GM04503 (cell line): ENCODE measurements at places on chromosomes 7 and 10.

- no peak for DNase-seq
Observed at GRCh38 chr10:85213493-85213892, 885.1 kb downstream of the CCSER2 start.

DNA sequence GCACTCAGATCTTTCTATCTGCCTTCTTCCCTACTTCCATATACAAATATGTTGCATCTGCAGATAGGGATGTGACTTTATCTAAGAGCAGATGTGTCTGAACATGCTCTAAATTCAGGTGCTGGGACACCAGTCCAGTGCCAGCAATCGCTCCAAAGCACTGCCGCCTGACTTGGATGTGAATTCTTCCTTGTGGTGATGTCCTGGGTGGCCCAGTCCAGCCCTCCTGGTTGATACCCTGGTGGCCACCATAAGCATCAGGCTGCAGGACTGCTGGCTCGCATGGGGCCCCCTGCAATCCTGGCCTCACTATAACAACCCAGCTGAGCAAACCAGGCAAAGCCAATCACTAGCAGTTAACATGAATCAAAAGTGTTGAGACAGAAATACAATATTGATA is 149.2 kb upstream of the PDE1C start:
- DNase-seq = no peak

- DNase-seq = peak; percentile 27
Observed at GRCh38 chr10:43188702-43189101, 50.5 kb downstream of the CSGALNACT2 start.

- DNase-seq = no peak
Observed at GRCh38 chr7:55127622-55128081, 108.8 kb downstream of the EGFR start.

DNA sequence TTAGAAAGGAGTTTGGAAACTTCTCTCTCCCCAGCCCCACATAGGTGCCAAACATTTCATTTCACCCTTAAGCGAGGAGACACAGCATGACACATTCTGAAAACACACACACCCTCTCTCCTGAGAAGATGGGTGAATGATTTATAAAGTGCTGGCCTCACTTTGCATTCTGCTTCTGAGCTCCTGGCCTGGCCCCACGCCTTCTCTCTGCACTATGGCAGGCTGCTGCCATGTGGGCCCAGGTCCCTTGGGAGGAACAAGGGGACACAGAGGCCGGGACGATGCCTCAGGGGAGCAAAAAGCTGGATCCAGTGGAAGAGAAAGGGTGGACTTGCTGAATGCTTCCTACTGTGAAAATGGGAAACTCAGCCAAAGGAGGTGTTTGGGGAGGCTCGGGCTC is 56.0 kb downstream of the CPXM2 start:
- DNase-seq = no peak

GRCh38 chr10:9910446-9910845 is 1107.2 kb upstream of the CELF2 start:
- no peak for DNase-seq

DNA sequence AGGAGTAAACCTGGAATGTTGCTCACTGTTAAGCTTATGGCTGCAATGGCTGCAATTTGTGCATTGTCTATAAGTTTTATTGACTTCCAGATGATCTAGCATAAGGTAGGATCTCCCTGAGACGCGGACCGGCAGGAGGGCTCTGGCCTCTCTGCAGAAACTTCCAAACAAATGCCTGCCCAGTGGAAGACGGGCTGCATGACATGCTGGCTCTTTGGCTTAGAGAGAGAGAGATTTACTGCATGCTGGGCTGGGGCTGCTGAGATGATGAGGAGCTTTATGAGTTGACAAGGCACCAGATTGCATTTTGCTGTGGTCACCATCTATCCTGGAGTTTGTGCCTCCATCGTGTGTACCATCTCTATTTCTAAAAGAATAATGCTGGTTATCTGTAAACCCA is 193.2 kb downstream of the GALNT17 start:
- DNase-seq = no peak

- DNase-seq = no peak
Observed at GRCh38 chr7:99741441-99741795, 6.4 kb upstream of the CYP3A7 start.

DNA sequence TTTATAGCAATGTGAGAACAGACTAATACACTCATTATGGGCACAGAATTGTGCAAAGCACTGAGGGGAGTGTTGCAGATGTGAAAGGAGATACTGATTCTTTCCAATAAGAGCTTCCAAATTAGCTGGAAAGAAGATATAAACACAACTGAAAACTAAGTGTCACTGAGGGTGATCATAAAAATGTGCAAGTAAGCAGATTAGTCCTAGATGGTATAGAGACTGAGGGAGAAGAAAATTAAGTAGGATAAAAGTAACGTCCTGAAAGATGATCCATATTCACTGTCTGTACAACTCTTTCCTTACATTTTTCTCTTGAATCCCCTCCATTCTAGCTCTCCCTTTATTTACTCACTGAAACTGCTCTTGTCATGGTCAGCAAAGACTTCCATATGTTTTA is 11.2 kb upstream of the NXPH1 start:
- DNase-seq = no peak

DNA sequence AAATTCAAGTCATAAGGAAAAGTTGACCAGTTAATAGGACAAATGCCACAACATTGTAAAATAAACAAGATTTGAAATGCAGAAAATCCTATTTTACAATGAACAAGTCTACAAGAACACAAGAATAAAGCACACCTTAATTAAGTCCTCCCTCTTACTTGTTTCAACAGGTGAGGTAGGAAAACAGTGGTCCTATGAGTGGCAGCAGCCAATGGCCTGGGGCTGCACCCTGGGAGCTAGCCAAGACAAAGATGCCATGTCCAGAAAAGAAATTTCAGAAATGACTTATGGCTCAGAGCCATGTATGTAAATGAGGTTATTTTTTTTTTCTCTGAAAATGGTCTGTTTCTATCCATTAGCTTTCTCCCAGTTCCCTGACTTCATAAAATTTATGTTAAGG is 14.3 kb downstream of the KLLN start:
- DNase-seq = no peak

DNA sequence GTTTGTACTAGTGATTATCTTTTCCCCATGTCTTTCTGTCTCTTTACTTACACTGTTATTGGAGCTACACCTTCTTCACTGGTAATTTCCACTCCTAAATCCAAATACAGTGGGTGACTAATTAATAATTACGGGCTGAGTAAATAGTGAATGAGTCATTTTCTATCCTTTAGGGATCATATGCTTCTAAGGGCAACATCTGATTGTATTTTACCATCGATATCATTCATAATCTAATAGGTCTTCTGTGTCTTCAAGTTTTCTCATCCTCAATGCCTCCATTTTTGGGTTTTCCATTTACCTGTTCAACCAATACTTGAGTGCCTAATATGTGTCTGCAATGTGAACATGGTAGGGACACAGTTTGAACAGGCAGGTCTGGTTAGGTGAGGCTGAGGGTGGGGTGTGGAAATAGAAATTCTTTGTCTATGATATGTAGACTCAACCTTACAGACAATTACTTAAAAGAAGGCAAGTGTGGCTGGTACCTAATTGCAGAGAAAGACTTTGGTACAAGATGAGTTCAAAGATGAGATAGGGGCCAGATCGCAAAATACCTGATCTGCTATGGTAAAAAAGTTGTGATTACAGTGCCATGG is 5.9 kb upstream of the DHX32 start:
- DNase-seq = no peak

DNA sequence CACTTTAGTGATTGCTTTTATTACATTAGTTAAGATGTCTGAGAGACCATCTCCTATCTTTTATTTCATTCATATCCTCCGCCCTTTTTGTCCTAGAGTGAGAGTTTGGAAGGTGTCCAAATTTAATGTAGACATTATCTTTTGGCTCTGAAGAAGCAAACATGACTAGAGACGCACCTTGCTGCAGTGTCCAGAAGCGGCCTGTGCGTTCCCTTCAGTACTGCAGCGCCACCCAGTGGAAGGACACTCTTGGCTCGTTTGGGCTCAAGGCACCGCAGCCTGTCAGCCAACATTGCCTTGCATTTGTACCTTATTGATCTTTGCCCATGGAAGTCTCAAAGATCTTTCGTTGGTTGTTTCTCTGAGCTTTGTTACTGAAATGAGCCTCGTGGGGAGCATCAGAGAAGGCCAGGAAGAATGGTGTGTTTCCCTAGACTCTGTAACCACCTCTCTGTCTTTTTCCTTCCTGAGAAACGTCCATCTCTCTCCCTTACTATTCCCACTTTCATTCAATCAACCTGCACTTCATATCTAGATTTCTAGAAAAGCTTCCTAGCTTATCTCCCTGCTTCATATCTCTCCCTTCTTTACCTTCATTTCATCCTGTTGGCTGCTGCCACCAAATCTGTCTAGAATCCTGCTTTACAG is 10.4 kb upstream of the CLCN1 start:
- DNase-seq = no peak

DNA sequence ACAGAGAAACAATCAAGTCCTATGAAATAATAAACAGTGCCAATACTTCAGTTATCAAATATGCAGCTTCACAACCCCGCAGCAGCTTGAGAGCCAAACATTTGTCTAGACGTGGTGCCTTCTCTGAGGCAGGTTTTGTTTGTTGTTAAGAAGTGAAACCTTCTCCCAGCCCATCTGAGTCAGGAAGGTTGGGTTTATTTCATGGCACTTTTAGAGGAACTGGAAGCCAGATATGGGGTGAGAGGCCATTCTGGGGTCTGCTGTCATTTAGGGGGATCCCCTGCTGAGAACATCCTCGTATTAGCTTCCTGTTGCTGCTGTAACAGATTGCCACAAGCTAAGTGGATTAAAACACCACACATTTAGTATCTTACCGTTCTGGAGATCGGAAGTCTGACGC is 113.6 kb downstream of the GRK5 start:
- no peak for DNase-seq

DNA sequence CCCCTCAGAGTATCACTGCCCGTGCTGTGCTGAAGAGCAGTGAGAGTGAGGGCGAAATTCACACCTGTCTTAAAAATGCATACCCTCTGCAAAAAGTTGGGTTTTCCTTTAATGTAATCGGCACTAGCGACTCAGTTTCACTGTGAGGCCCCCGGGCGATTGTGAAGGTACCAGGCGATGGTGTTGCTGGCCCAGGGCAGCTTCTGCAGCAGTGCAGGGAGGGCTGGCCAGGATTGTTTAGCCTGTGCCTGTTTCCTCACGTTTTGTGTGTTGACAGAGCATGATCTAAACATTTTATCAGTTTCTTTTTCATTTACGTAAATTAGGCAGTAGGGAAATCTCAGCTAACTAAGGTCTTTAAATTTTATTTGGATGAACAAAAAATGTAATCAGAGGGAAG is 13.3 kb downstream of the ZNF862 start:
- DNase-seq = no peak

GRCh38 chr7:157041004-157041403 is 30.5 kb upstream of the MNX1 start:
- DNase-seq = no peak

- no peak for DNase-seq
Observed at GRCh38 chr7:76997381-76998284, 34.5 kb downstream of the SPDYE17 start.

DNA sequence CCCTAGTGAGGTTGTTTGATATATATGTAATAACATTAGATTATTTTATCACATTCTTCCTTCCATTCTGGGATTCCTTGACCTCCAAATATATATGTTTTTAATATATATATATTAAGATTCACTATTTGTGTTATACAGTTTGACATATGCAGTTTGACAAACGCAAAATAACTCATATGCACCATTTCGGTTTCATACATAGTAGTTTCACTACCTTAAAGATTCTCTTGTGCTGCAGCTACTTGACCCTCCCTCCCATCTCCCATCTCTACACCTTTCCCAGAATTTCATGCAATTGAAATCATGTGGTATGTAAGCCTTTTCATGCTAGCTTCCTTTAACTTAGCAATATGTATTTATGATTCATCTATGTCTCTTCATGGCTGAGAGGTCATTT is 1244.4 kb downstream of the SORCS3 start:
- no peak for DNase-seq

DNA sequence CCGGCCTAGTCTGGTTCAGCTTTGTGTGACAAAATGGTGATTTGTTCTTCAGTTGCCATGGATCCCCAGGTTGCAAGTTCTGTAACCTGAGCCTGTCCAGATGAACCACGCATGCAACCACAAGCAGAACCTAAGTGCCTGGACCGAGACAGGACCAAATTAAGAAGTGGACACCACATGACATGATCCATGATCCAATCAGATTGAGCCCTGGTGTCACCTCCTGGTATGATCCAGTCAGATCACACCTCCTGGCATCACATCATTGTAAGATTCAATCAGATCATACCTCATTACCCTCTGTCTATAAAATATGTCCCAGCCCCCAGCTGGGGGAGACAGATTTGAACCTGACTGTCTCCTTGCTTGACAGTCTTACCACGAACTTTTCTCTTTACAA is 70.0 kb downstream of the MALSU1 start:
- DNase-seq = no peak

- DNase-seq = peak; percentile 90
Observed at GRCh38 chr10:63666836-63667383, 145.7 kb downstream of the REEP3 start.

DNA sequence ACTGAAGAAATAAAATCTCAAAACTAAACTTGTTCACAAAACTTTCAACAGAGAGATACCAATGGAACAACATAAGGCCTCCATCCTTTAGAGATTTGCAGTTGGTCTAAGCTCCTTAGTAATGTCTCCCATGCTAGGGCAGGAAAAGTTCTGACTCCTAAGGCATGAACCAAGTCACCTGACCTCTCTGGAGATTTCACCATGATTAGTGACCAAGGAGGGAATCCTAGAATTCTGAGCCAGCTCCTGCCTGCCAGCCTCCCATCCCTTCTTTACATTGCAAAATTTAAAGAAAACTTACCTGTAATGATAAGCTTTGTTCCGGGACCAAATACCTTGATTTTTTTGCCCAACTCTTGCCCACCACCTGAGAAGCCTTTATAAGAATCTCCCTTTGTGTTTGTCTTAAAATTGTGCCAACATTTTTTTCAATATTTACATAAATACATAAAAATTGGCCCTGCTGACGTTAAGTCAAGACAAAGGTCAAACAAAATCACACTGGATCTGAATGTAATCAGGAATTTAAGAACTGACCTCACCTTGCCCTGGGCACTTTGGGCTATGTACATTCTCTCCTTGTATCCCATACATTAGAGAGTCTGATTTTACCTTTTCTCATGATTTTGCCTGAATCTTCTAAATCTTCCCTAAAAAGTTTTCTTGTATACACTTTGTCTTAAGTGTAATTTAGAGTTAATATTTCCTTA is at the start of gene TARP:
TARP (minus strand) TSS at position 351 of the 710 bp plus-strand sequence.
- DNase-seq = no peak

DNA sequence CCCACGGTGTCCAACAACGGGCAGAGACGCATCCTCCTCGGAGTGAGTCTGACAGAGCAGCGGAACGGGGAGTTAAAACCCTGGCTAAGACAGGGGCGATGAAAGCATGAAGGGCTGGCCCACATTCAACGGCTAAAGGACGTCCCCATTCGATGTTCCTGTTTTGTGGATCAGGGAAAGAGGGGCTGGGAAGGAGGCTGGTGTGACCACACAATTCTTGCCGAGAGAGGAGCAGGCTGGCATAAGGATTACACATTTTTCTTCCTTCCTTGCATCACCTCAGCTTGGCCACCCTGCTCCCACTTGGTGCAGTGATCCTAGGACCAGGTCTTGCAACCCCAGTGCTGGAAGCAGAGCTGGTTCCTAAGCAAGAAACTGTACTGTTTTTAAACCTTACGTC is 67.7 kb downstream of the GNA12 start:
- no peak for DNase-seq
